ENCODE measurements at places on chromosomes 5 and 9. TPM values are rescaled to one million over a fixed set of nuclear protein-coding genes. Genes with fewer than 3 reads are reported as not detected.

The FCN2 gene
- 0.60 TPM for total RNA-seq

DNA sequence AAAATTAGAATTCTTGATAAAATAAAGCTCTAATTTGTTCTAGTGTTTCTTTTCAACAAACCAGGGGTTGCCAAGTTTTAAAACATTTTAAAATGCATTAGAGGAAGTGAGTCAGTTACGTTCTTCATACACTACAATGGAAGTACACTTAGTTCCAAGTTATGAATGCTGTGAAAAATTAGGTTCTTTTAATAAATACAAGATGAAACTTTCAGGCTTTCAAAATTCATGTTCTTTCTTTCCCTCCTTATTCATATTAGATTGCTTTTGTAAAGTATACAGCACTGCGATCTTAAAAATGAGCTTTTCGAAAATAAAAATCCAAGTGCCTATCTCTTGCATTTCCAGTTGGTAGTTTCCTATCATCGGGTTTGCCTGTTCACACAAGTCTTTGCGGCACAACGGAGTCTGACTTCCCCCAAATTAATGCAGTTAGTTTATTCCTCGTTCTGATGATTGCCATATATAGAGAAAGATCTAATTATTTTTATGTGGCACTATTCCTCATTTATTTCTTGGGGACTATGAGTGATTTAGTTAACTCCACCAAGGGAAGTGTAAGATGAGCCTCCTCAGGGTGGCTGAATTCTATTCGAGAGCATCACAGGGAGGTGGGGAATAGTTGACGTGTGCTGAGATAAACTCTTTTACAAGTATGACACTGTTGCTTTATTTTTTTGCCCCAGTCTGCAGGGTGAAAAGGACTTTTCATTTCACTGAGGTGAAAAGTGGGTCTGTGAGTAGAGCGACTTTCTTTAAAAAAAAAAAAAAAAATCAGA is 238.2 kb downstream of the CD180 start:
- no peak for DNase-seq
- H3K36me3 ChIP-seq: no peaks in the 10 kb centered on the region
- peaks cover 16% of the 10 kb centered on the region for H3K4me1 ChIP-seq
- no peak overlapping the region for H3K4me3 ChIP-seq
- H3K27me3 ChIP-seq: no peaks in the 10 kb centered on the region
- peak overlapping the region; percentile 41 for H3K27ac ChIP-seq

The OGN gene
- 0.55 TPM for total RNA-seq

The NRARP gene
- 13.4 TPM for total RNA-seq

The RLN1 gene
- not detected for total RNA-seq

The DMRTA1 gene
- 1.3 TPM for total RNA-seq

DNA sequence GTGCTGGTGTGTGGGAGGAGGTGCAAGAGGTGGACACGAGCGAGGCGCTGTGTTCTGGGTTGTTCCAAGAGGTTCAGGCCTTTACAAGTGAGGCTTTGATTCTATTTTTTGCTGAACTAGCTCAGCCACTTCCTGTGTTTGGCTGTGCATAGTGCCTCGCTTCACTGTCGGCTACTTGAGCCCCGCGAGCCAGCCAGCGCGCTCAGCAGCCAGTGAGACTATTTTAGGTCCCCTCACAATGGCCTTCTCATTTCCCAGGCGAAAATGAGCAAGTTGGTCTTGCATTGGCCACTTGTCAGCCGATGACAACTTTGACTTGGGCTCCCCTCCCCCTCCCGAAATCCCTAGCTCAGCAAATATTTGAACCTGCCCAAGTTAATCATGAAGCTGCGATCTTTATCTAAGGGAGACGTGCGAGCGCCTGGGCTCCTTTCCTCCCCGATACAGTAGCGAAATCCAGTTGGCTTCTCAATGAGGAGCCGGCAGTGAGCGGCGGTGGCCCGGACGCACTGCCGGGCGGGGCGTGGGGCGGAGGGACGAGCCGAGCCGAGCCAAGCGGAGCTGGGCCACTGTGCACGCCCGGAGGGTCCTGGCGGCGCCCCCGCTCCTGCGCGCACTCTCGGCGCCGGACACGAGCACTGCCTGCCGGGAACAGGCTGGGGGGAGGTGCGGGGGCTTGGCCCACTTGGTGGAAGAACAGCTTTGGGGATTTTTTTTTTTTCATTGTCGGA is 72.6 kb downstream of the PIK3R1 start:
- H3K27me3 ChIP-seq: no peaks in the 10 kb centered on the region
- H3K4me3 ChIP-seq: peak overlapping the region; percentile 8
- peak overlapping the region; percentile 32 for H3K27ac ChIP-seq
- peaks cover 17% of the 10 kb centered on the region for H3K4me1 ChIP-seq
- no peaks in the 10 kb centered on the region for H3K36me3 ChIP-seq

DNA sequence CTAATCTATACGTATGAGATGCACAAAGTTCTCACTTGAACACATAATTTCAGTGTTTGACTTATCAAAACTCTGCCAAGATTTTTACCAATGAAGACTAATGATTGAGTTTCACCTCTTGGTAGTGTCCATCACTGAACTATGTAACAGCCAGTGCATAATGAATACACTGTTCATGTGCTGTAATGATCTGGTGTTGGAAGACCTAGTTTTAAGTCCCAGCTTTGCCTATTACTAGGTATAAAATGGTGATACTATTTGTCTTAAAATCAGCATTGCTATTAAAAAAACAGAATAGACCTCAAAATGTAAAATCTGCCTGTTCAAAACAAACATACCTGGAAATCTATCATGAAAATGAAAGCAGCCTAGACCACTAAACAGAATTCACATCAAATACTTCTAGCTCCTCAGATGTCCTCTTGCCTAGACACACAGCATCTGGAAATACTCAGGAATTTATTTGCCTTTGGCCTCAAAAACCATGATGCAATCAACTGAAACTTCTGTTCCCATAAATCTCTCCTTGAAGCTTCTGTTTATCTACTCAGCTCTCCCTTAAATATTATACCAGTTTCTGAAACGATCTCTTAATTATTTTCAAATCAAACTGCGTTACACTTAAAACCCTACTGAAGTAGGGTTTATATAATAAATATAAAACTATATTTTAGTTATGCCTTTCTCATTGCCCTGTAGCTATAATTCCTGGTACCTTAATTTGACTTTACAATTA is 38.1 kb downstream of the MRPS27 start:
- H3K4me3 ChIP-seq: no peak overlapping the region
- no peaks in the 10 kb centered on the region for H3K36me3 ChIP-seq
- no peaks in the 10 kb centered on the region for H3K27me3 ChIP-seq
- no peak for DNase-seq
- no peak overlapping the region for H3K27ac ChIP-seq

GRCh38 chr5:126864042-126864688 is 87.2 kb downstream of the LMNB1 start:
- no peak overlapping the region for H3K27ac ChIP-seq
- H3K4me3 ChIP-seq: no peak overlapping the region
- H3K36me3 ChIP-seq: no peaks in the 10 kb centered on the region
- H3K27me3 ChIP-seq: no peaks in the 10 kb centered on the region
- H3K4me1 ChIP-seq: no peaks in the 10 kb centered on the region

The SLC6A7 gene
- total RNA-seq: not detected

The FOXD4L4 gene
- total RNA-seq: 0.14 TPM

DNA sequence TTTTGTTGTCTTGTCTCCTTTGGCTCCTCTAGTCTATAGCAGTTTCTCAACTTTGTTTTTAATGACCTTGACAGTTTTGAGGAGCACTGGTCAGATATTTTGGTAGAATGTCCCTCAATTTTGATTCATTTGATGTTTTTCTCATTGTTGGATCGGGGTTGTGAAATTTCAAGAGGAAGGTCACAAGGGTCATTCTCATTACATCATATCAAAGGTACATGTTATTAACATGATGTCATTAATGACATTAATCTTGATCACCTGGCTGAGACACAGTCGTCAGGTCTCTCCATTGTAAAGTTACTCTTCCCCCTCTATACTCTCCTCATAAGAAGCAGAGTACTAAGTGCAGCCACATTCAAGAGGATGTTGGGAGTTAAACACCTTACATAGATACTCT is 7.2 kb downstream of the ISOC1 start:
- H3K27ac ChIP-seq: no peak overlapping the region
- H3K27me3 ChIP-seq: no peaks in the 10 kb centered on the region
- no peaks in the 10 kb centered on the region for H3K36me3 ChIP-seq
- peaks cover 4% of the 10 kb centered on the region for H3K4me1 ChIP-seq
- H3K4me3 ChIP-seq: no peak overlapping the region
- DNase-seq: no peak
